ENCODE measurements at places on chromosomes 2 and 18.

GRCh38 chr2:88919087-88919738 is 227.7 kb downstream of the RPIA start:
- peak; percentile 5 for DNase-seq

DNA sequence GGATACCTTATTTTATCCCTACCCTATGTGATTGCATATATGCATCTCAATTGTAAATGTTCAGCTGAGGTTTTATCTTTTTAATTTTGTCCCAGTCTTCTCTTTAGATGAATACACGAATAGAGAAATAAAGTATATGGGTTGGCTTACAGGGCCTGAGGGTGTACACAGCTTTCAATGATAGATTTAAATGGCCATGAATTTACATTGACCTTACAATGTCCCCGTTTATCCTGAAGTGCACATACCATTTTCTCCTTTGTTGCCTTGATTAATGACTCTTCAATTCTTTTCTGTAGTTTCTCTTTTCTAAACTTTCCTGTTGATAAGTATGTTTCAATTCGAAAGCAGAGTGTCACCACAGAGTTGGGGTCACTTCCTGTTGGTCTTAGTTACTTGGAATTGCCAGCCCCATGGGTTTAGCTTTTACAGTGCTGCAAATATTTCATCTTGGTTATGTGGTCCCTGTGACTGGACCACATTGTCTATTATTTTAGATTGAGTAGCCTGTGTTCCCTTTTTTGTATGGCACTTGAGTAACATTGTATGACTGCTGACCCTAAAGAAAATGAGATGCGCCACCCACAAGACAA is 1616.3 kb upstream of the ACVR2A start:
- no peak for DNase-seq

GRCh38 chr2:7954234-7954633 is 727.6 kb upstream of the ID2 start:
- no peak for DNase-seq

GRCh38 chr18:58995663-58996062 is 131.0 kb downstream of the ZNF532 start:
- no peak for DNase-seq

- DNase-seq: no peak
Measured at GRCh38 chr2:171244466-171244969, 83.8 kb upstream of the TLK1 start.

DNA sequence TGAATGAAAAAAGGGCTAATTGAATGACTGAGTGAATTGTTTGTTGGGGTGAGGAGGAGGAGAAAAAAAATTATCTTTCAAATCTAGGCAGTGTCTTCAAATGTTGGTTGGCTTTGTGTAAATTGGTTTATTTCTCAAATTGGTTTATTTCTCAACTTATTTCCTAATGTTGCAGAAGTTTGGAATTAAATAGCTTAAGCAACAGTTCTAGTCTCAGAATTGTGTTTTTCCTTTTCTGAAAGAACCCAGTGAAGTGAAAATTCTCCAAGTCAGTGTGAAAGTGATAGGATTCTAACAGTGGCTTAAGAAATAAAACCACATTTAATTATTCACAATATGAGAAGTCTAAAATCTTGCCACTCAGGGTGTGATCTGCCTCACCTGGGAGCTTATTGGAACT is 54.6 kb upstream of the LYPD6B start:
- no peak for DNase-seq

- no peak for DNase-seq
Measured at GRCh38 chr2:65818873-65819451, 386.6 kb upstream of the SPRED2 start.

GRCh38 chr18:62715759-62716615 is 646 bp downstream of the PHLPP1 start:
- peak; percentile 64 for DNase-seq

DNA sequence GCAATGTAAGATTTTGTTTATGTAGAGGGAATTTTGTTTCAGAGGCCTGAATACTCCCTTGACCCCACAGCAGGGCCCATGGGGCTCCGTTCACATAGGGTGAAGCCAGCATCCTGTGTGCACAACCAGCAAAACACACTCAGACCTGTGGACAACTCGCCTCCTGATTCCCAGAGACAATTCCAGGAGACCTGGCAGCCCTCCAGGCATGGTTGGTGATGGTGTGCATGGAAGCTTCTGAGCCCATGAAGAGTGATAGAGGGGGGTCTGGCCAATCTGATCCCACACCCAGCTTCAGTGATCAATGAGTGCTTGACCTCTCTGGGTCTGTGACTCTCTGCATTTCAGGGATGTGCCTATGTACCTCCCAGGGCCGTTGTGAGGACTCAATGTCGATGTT is 91.0 kb upstream of the RAB6C start:
- no peak for DNase-seq

DNA sequence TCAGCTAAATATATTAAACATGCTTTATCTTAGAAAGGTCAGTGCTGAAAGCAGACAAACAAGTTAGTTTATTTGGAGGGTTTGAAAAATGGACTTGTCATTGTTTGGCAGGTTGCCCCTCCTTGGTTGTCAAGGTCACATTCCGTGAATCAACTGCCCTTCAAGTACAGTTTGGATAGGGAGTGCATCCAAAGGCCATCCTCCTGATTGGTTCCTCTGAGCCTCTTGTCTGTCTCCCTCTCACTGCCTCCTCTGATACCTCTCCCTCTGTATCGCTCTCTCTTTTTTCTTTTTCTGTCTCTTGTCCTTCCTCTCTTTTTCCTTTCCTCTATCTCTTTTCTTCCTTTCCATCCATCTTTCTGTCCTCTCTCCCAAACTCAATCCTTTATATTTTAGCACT is 5.4 kb downstream of the ITGAV start:
- DNase-seq: no peak

- DNase-seq: no peak
Measured at GRCh38 chr2:10139536-10139935, 17.0 kb downstream of the RRM2 start.

GRCh38 chr18:48888773-48889080 is 62.0 kb downstream of the SMAD7 start:
- no peak for DNase-seq

DNA sequence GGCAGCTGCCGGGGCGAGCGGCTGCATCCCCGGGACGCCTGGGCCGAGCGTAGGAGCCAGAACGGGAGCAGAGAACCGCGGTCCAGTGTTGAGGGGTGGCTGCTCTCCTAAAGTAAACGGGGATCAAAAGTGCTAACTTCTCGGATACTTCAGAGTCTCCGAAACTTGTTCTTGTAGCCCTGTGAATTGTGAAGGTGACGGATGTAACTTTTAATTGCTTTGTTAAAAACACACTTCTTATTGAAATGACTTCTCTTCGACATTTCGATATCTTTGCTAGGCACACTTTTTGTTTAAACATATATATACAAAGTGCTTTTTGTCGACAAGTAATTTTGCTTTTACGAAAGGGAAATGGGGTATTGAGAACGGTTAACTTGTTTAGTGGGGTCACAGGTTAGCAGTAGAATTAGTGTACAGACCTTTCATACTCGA is 540 bp downstream of the ATP9B start:
- DNase-seq: no peak

GRCh38 chr2:64140665-64141200 is 3.5 kb downstream of the PELI1 start:
- no peak for DNase-seq

GRCh38 chr2:123500346-123500745 is 524.7 kb upstream of the CNTNAP5 start:
- DNase-seq: no peak

- no peak for DNase-seq
Measured at GRCh38 chr18:28287146-28287545, 110.2 kb upstream of the CDH2 start.

DNA sequence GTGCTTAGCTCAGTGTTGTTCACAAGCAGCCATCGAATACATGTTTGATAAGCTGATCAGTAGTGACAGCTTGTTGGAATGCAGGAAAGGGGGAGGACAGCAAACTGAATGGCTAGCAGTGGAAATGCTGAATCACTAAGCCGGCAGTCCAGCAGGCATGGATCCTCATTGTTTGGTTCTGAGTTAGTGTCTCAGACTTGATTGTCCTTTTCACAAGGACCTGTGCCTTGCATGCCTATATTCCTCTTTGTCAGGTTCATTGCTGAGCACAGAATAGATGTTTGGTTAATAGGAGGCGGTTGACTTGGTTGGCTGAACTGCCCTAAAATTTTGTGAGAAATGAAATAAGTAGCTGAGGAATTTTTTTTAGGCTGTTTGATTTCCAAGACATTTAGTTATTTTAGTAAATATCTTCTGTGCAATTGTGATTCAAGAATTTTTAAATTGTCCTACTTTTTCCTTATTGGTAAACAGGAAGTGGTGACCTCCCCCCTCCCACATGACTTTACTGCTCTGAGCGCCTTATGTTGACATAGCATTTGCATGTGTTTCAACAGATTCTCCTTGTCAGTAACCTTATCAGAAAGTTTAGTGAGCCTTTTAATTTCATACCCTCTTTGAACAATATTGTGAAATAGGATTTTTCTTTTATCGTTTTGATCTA is 21.4 kb upstream of the STON1 start:
- no peak for DNase-seq

GRCh38 chr2:201507725-201508124 is 56.2 kb downstream of the STRADB start:
- DNase-seq: no peak

DNA sequence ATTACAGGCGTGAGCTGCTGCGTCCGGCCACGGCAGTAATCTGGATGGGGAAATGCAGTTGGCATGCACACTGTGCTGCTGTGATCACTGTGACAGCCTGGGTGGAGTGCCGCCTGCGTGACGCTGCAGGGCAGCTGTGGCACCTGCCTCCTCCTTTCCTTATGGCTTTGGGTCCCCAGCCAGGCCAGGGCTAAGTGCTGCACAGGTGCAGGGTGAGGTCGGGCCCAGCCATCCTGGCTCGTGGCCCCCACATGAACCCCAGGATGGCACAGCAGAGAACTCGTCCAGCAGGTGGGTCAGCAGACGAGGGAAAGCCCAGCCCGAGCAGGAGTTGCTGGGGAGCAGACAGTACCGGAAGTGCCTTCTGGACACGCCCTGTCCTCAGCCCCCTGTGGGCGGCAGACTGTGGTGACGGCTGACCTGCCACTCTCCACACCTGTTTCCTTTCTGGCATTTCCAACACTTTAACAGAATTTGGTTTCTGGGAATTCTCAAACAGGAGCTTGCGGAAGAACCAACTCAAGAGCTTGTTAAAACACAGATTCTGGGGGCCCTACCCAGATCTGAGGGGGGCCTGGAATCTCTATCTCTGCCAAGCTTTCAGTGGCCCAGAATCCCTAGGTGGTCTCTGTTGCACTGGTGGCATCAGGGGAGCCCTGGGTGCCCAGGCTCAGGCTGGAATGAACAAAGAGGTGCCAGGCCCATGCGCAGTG is 16.9 kb downstream of the HS1BP3 start:
- no peak for DNase-seq

DNA sequence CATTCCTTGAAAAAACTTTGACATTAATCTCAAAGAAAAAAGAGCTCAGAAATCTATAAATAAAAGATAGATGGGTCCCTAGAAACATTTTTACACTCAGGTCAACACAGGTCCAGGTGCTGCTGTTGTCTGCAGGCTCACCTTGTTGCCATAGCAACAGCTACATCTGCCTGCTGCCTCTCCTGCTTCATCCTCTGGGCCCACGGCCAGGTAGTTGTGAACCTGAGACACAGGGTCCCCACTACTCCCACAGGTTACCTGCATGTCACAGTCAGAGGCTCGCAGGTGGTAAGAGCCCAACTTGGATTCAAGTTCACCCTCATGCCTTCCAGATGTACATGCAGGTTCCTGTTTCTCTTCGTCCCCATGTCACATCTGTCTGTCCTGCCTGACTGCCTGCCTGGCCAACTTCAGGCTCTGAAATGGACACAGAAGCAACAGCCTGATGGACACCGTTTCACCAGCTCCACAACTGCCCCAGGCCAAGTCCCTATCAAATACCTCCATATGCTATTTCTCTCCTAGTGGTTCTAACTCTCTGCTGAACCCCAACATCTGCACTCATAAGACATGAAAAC is 88.3 kb upstream of the SALL3 start:
- no peak for DNase-seq

DNA sequence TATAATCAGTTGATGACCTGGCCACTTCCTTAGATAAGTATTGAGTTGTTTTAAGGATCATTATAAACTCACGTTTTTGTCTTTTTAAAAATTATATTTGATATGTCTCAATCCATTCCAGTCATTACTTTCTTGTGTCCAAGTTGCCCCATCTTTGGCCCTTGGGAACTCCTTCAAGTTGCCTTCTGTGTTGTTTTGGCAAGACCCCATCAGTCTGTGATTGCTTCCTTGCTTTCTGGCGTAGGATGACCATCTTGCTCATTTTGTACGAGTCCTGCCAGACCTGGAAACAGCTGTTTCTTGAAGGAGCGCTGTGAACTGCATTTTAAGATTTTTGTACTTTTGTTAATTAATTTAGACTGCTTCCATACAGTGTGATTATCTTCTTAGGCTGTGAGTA is 68.9 kb upstream of the ITM2C start:
- DNase-seq: no peak

GRCh38 chr2:75641587-75641986 is 5.0 kb upstream of the MRPL19 start:
- no peak for DNase-seq

DNA sequence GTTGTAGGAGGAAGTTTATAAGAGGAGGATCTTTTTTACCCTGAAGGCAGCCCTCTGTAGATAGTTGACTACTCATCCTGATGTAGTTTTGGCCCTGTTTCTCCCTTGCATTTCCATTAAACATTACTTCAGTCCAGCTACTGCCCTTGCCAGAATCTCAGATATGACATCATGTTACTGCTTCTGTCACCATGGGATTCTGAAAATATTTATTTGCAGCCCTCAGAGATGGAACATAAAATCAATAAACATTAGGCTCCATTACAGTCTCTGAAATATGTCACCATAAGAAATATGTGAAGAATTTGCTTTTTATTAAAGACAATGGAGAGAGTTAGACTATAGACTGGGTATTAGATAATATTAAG is 68.7 kb upstream of the STK39 start:
- no peak for DNase-seq

DNA sequence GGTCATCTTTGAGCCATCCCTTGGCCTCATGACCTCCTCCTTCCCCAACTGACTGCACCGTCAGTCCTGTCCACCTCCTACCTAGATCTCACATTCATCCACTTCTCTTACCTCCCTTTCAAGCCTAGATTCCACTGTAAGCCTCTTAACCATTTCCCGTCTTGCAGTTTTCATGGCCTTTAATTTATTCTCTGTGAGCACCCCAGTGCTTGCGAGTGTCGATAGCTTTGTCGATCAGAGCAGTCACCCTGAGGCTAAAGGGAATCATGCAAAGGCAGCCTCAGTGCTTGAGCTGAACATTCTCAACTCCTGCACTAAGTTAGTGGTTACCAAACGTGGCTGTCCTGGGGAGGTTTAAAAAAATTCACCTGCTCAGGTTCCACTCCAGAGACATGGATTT is 14.7 kb downstream of the ARHGAP25 start:
- no peak for DNase-seq

GRCh38 chr18:4004183-4004829 is 450.8 kb downstream of the DLGAP1 start:
- DNase-seq: no peak

GRCh38 chr2:221106241-221106640 is 465.9 kb downstream of the EPHA4 start:
- no peak for DNase-seq

GRCh38 chr2:168915441-168916330 is 14.6 kb downstream of the G6PC2 start:
- no peak for DNase-seq
